AG20443 (cell line): ENCODE measurements at places on chromosomes 6 and 20.
A peak's percentile ranks its signal among the peaks of the same experiment; 100 is the strongest.

- no peak for DNase-seq
Observed at GRCh38 chr6:126716826-126717509, 377.1 kb downstream of the CENPW start.

DNA sequence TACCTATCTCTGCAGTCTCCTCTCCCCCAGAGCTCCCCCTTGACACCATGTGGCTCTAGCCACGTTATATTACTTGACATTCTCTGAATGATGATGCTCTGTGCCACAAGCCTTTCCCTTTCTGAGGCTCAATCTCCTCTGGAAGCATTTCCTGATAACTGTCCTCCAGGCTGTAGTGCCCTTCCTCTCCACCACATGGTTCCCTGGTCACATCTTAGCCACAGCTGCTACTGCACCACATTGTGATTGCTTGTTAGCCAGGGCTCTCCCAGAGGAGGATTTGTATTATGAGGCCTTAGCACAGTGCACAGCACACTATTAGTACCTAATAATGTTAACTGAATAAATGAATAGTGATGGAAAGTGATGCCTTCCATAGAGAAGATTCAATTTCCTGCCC is 63.9 kb upstream of the RCAN2 start:
- DNase-seq: no peak

- no peak for DNase-seq
Observed at GRCh38 chr6:13147376-13147775, 181.0 kb downstream of the TBC1D7 start.

DNA sequence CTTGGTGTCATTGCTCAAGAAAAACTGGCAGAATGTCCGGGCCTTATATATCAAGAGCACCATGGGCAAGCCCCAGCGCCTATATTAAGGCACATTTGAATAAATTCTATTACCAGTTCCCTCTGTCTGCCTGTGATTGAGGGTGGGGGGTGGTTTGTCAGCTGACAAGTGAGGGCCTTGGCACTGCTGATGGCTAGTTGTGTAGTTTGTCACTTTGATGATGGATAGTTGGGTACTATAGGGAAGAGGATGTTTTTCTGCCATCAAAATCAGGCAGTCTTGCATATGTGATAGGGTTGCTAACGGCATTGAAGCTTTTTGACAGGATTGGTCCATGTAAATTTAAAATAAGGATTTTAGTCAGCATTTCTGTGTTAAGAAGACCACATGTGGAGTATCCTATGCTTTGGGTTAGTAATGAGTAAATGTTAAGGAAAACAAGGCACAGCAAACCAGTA is 2.5 kb downstream of the RPL10A start:
- no peak for DNase-seq

GRCh38 chr6:45192556-45192955 is 135.6 kb upstream of the RUNX2 start:
- no peak for DNase-seq

- no peak for DNase-seq
Observed at GRCh38 chr6:33996120-33996475, 149.8 kb downstream of the GRM4 start.

DNA sequence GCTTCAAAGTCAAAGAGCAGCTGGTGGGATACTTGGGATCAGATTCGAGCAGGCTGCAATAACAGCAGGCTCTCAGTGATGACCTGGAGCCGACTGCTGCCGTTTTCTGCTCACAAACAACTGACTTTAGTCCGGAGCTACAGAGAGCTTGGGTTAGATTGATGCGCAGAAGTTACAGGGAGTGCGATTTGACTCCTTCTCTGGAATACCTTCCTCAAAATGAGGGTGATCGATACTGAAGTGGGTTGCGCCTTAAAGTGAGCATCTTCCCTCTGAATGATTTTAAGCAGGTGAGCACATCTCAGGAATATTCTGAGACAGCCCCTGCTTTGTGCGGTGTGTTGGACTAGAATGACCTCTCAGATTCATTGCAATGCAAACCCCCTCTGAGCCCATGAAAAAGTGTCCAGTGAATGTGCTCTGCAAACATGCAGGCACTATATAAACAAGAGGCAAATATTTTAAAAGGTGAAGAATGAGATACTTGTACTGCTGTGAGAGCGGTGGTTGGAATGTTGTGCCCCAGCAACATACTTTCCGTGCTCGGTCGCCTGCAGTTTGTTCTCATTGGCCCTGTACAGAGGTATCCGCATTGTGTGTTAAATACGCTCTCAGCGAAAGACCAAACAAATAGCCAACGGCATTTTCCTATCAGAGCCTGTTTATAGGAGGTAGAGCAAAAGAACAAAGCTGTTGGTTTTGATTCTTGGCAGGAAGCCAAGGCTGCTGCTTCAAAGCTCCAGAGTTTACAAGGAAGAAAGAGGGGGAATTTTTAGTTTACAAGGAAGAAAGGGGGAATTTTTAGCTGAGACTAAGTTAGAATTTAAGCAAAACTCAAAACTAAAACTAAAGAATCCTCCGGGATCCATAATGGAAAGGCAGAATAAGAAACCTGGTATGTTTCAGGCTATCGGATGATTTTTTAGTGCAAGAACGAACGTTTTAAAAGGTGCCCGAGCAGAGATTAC is 67.7 kb downstream of the PHACTR2 start:
- DNase-seq: peak; percentile 14

- DNase-seq: no peak
Observed at GRCh38 chr6:87932361-87932760, 115.3 kb upstream of the SPACA1 start.

- DNase-seq: no peak
Observed at GRCh38 chr6:168828800-168829199, 387.8 kb downstream of the SMOC2 start.

DNA sequence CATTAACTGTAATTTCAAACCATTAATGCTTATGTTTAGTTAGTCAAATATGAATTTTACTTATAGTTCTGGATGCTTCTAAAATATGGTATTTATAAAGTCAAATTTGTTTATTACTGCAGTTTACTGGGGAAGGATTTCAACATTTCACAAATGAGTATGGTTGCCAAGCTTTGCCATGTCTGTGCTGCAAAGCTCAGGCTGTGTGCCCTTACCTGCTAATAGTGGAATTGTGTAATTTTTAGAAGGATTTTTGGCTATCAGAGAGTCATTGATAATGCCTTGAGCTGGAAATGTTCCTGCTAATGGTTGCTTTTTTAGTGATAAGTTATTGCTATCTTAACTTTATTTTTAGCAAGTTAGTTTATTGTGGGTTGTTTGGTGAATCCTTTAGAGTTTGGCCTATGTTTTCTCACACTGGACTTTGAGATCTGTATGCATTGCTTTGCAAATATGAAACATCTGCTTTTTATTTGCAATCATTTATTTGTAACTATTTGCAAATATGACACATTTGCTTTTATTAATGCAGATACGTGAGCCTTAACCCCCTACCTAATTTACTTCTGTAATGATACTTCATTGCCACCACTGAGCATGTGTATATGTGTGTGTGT is 105.8 kb downstream of the CD109 start:
- no peak for DNase-seq

GRCh38 chr20:43955750-43956191 is 41.1 kb downstream of the TOX2 start:
- no peak for DNase-seq

- DNase-seq: no peak
Observed at GRCh38 chr6:19976411-19977129, 139.4 kb downstream of the ID4 start.

DNA sequence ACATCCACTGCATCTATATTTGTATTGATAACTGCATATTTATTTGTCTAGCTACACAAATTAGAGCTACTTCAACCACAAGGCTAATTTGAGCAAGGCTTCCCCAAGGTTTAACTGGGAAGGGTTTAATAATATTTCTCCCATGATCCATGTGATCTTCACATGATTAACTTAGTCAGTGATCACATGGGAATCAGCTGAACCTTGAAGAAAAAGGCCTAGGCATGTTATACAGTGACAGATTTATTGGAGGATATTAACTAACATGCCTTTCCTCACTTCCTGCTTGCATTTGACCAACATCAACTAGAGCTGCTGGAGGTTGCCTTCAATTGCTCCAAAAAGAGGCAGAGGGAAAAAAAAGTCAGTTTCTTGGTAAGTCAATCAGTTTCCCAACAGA is 417.0 kb downstream of the HAO1 start:
- DNase-seq: no peak

DNA sequence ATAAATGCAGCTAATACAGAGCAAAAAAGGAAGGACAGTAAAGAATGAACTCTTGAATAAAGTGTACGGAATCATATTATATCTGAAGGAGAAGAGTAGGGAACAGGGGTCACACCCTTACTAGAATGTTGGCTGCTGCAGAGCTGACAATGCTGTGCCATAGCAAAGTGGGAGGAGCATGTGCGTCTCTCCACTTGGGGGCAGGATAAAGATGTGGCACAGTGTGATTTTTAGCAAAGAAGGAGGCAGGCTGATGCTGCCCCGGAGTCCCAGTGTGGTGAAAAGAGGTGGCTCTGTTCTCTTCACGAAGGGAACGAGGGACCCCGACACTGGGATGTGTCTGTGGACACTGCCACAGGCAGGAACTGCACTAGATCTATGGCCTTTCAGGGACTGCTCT is 67.5 kb downstream of the INSM1 start:
- DNase-seq: no peak

GRCh38 chr6:100617633-100618350 is 153.1 kb upstream of the SIM1 start:
- no peak for DNase-seq

DNA sequence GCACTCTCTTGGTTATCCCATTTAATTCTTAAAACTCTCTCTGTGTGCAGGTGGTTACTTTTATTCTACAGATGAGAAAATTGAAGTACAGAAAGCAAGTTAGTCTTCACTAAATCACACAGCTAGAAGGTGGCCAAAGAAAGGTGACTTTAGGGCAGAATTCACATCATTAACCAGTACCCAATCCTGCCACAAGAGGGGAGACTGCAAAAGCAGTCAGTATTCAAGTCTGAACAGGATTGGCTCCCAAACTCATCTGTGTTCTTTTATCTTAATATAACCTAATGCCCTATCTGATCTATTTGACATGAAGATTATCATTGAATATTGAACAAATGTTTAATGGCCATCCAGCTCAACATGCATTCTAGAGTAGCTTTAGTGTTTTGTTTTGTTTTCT is 225.3 kb upstream of the FAM83B start:
- DNase-seq: no peak

DNA sequence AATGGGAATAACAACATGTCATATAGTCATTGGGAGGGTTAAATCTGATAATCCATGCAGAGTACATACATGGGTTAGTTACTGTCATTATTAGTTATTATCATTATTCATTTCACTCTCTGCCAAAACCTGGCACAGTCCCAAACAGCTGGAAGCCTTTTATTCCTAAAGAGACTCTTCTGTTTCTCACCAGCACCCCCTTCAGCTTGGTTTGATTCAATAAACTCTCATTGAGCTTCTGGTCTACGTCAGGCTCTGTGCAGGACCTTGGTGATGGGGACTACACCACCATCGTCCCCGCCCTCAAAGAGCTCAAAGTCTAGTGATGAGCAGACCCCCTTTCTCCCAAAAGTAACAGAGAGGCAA is 2.3 kb downstream of the KCNK15 start:
- no peak for DNase-seq

- no peak for DNase-seq
Observed at GRCh38 chr6:55776113-55776512, 99.3 kb downstream of the BMP5 start.
